Effector memory CD8-positive, alpha-beta T cell (primary cell): ENCODE measurements at places on chromosomes 6 and 20.

GRCh38 chr6:71531841-71532240 is 243.2 kb downstream of the OGFRL1 start:
- DNase-seq = no peak

GRCh38 chr6:140987364-140988155 is 1145.2 kb upstream of the GJE1 start:
- no peak for DNase-seq

GRCh38 chr6:62775427-62776022 is 435.7 kb upstream of the FKBP1C start:
- no peak for DNase-seq

GRCh38 chr6:75819776-75820487 is 70.9 kb downstream of the MYO6 start:
- no peak for DNase-seq

DNA sequence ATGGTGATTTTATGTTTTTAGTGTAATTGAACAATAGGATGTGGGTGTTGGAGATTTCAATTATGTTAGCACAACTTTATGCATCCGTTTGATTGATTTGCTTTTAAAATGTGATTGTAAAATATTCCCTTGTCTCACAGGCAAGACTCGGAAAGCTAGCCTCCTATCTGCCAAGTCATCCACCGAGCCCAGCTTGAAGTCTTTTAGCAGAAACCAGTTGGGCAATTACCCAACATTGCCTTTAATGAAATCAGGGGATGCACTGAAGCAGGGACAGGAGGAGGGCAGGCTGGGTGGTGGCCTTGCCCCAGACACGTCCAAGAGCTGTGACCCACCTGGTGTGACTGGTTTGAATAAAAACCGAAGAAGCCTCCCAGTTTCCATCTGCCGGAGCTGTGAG is 200.9 kb downstream of the SASH1 start:
- no peak for DNase-seq

GRCh38 chr6:142374091-142374770 is 72.4 kb downstream of the ADGRG6 start:
- DNase-seq = no peak

- DNase-seq = no peak
Observed at GRCh38 chr6:40937491-40937890, 101.5 kb downstream of the UNC5CL start.

DNA sequence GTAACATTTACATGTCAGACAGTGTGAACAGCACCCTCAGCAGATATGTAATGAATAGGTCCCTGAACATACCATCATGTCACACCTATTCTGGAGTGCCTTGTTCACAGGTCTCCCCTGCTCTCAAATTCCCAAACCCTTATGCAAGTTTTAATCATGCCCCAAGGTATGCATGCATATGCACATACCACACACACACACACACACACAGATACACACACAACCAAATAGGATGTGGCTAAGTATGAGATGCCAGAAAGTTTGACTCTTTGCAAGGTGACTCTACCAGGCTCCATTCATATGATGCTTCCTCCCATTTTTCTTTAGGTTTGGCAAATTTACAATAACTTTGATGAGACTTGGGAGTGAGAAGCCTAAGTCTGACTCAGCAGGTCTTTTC is 243.8 kb upstream of the IRAK1BP1 start:
- no peak for DNase-seq

DNA sequence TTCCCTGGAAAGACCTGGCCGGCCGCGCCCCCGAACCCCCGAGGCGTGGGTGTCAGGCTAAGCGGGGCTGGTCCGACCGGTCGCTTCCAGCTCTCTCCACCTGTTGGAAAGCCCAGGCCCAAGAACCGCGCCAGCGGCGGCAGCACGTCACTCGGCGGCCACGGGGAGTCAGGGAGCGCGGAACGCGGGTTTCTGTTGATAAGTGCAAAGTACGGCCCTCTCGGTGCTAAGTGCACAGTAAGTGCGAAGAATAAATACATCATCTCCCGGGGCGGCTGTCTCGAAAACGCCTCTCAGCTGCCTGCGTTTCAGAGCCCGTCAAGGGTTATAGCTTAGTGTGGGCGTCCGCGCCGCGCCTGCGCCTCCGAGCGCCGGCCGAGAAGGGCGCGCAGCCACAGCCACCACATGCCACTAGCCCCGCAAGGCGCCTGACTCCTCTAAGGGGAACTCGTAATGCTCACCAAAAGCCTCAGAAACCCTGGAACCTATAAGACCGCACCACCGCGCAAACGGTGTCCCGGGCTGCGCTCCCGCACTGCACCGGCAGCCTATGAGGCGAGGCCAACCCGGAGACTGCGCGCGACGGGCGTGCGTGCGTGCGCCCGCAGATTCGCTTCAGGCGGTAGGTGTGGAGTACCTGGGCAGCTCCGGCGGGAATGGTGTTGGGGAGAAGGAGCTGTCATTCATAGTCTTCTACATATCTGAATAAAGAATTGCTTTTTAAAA is 9.2 kb upstream of the TBX18 start:
- no peak for DNase-seq

DNA sequence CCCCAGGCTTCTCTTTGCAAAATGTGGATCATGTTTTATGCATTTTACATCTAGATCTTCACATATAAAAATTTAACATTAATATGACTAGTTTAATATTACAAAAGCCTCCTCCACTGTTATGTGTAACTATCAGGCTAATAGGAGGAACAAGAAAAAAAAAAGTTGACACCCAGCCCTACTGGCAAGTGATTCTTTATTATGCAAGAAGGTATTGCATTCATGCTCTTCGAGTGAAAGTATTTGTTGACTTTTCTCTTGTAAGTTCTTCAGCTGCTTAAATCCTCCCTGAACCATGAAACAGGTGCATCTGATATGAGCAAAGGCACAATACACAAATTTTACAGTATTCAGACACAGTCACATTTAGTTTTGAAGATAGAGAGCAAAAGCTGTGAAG is 716 bp upstream of the HLA-DQB2 start:
- no peak for DNase-seq

DNA sequence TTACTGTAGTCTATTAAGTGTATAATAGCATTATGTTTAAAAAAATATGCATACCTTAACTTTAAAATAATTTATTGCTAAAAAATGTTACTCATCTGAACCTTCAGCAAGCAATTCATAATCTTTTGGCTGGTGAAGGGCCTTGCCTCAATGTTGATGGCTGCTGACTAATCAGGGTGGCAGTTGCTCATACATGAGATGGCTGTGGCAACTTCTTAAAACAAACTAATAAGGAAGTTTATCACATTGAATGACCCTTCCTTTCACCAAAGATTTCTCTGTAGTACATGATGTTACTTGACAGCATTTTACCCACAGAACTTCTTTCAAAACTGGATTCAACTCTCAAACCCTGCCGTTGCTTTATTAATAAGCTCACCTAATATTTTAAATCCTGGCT is 84.0 kb downstream of the TASP1 start:
- DNase-seq = no peak

DNA sequence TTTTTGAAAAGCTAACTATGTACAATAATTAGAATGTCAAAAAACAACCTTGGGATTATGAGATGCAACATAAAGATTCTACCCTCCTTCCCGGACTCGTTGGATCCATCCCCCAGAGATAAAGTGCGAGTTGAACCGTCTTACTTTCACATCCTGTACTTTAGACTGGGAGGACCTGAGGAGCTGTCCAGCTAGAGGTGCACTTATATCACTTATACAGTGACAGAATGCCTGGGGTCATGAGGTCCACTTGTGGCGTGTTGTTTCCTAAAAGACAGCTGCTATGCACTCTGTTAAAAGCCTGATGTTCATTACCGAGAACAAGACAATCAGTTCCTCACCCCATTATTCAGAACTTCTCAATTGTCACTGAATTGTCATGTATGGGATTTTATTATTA is 2.1 kb downstream of the CDS2 start:
- DNase-seq = no peak

GRCh38 chr6:17066610-17067009 is 35.2 kb upstream of the STMND1 start:
- DNase-seq = no peak

GRCh38 chr6:105510746-105511145 is 107.9 kb upstream of the PREP start:
- DNase-seq = no peak

- DNase-seq = no peak
Observed at GRCh38 chr6:87001494-87001893, 64.2 kb downstream of the HTR1E start.

- DNase-seq = no peak
Observed at GRCh38 chr6:168866534-168866933, 387.1 kb downstream of the THBS2 start.

DNA sequence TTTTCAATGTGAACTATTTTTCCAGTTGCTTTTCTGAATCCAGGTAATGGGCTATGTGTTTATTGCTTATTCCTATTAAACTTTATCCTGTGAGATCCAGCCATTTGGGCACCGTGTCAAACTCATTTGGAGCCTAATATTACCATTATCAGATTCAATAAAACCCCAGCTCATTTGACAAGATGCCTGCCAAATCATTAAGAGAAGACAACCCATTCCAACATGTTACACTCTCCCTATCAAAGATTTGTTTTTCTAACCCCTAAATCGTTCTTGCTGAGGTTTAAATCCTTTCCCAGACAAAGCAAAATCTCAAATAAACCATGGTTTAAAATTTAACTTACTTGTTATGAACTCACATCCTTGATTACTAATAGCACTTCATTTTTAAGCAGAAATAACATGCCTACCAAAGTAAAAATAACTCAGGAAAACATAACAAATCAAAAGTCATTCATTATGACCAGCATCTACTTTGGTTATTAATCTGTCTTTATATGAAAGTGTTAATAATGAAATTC is 130.0 kb upstream of the TCF21 start:
- no peak for DNase-seq

GRCh38 chr6:46612645-46613044 is 40.0 kb downstream of the CYP39A1 start:
- no peak for DNase-seq

DNA sequence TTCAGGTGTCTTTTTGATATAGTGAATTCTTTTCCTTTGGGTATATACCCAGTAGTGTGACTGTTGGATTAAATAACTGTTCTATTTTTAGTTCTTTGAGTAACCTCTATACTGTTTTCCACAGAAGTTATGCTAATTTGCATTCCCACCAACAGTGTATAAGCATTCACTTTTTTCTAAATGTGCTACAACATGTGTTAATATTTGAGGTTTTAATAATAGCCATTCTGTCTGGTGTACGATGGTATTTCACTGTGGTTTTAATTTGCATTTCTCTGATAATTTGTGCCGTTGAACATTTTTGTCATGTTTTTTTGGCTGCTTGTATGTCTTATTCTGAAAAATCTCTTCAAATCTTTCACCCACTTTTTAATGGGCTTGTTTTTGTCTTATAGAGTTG is 563.5 kb downstream of the GRIK2 start:
- DNase-seq = no peak

DNA sequence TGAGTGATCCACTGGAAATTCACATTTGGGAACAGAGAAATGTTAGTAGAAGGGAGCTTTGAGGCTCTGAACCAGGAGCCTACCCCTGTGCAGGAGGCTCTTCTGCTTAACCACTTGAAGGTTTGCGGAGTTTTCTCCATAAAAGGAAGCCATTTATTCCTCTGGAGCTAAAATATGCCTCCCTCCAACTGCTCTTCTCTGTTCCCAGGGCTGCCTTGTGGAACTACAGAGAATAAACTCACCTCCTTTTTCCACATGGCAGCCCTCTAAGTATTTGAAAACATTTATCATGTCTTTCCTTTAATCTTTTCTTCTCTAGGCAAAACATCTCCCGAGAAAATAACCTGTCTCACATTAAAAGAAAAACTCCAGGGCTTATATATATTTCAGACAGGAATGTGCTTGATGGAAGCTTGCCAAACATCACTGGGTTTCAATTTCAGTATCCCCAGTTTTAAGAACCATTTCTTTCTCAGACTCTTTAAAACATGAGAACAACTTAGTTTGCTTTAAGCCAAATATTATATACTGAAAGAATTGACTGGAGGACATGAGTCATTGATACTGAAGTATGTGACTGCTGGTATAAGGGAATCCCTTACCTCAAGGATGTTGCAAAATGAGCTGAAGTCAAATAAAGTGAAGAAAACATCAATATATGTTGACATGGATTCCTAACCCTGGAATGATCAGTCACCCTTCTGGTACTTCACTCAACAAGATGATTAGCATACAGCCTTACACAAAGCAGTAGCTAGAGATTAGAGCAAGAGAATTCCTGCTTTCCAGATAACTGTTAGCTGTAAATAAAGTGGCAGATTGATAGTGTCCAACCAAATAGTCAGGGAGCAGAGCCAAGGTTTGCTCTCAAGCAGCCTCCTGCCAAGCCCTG is 74.0 kb downstream of the ZBTB2 start:
- no peak for DNase-seq

DNA sequence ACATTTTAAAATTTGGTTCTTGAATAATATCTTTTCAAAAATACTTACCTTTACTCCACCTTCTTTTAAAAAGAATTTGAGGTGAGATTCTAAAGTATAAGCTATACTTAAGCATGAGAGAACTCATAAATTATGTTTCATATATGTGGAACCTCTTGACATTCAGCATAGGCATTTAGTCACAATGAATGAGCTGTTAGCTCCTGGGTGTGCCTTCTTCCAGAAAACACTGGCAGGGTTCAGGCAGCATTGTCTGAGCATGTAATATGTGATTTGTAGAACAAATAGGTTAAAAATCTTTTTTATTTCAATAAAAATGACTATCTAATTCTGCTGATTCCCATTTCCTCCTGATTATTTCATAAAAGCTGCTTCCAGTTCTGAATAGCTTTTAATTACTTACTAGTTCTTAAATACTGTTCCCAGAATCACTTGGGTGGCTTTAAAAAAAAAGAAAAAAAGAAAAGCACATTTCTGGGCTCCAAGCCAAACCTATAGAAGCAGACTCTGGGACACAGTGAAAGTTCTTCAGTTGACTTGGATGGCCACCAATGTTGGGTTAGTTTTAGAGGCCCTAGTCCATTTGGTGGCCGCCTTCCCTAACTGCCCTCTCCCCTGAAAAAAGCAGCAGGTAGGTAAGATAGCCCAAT is 20.2 kb downstream of the RNF8 start:
- no peak for DNase-seq

- DNase-seq = no peak
Observed at GRCh38 chr20:49685809-49686208, 27.9 kb downstream of the B4GALT5 start.

GRCh38 chr20:17641993-17642392 is 40.0 kb downstream of the RRBP1 start:
- no peak for DNase-seq
